ENCODE measurements at places on chromosomes 7 and 10.
A peak's percentile ranks its signal among the peaks of the same experiment; 100 is the strongest.

DNA sequence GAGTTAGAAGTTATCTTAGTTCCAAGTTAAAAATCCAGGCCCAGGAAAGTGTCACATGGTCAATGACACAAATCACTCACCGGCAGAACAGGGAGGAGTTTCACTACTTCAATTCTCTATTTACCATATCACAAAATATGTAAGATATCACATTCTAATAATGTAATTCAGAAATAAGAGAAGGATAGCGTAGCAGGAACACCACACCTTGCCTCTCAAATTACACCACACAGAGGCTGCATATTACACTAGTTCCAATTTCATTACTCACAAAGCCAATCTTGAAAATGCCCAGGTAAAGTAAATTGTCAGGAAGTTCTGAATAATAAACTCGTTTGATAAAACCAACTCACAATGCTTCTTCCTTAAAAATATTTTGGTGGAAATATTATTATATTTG is 169.2 kb downstream of the CTTNBP2 start:
- no peak for DNase-seq

DNA sequence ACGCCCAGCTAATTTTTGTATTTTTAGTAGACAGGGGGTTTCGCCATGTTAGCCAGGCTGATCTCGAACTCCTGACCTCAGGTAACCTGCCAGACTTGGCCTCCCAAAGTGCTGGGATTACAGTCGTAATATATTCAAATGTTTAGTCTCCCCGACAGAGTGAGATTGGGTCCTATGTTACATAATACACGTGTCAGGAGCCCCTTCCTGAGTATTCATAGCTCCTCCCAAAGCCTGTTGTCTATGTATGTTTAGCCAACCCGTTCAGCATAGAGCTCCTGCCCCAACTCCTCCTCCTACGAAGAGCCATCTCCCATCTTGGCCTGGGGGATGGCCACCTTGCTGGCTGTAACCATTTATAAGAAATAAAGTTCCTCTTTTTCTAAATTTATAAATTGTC is 2.7 kb upstream of the PPP2R2D start:
- DNase-seq: no peak

DNA sequence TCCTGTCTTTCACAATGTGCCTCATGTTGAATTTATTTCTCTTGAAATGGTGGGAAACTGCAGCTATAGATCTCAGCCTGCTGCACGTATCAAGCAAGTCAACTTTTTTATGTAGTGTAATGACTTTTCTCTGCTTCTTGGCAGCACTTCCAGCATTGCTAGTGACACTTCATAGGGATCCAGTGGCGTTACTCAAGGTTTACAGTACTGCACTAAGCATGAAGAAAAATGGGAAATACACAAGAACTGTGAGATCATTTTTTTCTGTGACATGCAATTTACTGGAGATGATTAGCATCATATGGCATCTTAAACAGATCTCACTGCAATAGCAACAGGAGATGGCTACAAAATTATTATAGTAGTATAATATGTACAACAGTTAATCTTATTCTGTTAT is 90.9 kb downstream of the POLR1F start:
- peak; percentile 7 for DNase-seq

- no peak for DNase-seq
Measured at GRCh38 chr7:155534691-155535090, 11.7 kb downstream of the CNPY1 start.

GRCh38 chr10:36547965-36548364 is 577.4 kb upstream of the ANKRD30A start:
- DNase-seq: no peak

DNA sequence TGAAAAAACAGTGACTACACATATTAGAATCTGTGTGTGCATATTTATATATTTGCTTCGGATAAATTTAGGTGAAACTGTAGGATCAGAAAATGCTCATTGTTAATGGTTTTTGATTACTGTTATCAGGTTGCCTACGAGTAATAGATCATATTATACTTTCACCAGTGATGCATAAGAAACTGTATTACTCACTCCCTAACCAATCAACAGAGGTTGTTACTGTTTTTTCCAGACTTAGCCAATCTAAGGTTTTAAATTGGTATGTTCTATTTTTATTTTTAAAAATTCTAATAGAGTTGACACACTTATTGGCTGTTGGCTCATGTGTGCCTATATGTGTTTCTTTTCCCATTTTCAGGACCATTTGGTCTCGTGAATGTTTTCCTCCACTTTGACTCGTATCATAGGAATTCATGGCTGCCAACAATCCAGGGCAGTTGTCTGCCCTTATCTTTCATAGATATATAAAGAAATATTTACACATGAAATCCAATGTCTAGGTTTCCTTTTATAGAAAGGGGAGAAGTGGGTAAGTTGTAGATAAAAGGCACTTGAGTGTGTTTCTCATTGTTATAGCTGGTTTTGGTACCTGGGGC is 59.2 kb downstream of the ANLN start:
- DNase-seq: no peak

GRCh38 chr7:156386097-156386496 is 254.5 kb upstream of the RNF32 start:
- DNase-seq: peak; percentile 29

DNA sequence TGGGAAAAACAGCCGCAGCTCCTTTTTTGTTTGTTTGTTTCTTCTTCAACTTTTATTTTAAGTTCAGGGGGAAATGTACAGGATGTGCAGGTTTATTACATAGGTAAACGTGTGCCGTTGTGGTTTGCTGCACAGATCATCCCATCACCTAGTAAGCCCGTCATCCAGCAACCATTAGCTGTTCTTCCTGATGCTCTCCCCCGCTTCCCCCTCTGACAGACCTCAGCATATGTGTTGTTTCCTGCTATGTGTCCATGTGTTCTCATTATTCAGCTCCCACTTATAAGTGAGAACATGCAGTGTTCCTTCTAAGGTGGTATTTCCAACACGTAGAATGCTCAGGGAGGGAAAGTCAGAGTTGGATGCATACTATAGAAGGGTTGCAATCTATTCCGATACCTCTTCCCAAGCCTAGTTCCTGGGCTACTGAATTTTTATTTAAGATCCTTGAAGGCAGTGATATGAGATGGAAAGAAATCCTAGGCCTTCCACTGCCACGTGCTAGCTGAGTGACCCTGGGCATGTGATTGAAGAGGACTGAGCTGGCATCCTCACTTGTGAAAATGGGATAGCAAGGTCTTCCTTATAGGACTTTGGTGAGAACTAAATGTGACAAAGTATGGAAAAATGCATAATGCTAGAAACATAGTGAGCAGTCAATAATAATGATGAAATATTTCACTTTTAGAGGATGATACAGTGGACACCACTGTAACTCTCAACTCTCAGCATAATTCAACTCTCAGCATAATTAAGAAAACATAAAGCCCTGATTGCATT is 278.5 kb downstream of the REEP3 start:
- no peak for DNase-seq

- DNase-seq: no peak
Measured at GRCh38 chr10:21600804-21601433, 66.9 kb downstream of the MLLT10 start.

GRCh38 chr10:98340261-98340939 is 72.4 kb upstream of the LOXL4 start:
- no peak for DNase-seq

DNA sequence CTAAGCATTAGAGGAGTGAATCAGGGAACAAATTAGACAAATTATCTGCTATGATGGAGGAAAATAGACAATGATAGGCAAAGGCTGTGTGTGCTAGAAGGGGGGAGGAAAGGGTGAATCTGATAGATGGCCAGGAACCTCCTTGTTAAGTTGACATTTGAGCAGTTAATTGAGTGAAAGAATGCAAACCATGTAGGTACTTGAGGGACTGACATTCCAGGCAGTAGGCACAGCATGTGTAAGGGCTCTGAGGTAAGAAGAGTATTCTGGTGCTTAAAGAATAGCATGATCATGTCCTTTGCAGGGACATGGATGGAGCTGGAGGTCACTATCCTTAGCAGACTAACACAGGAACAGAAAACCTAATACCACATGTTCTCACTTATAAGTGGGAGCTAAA is 48.6 kb upstream of the TES start:
- DNase-seq: no peak

DNA sequence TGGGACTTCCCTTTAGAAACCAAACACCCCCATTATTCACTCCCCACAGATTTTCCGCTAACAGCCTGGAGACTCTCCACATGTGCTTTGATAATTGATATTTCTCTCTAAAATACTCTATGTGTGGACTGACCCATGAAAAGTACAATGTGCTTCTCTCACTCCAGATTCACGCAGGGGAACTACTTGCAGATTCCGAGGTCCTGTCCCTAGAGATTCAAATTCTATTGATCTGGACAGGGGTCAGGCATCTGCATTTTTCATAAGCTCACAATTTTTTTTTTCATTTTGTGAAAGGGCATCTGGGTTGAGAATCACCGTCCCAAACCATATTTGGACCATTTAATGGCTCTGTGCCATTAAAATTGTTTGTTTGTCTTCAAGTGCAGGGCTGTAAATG is 98.7 kb downstream of the CALCR start:
- no peak for DNase-seq

DNA sequence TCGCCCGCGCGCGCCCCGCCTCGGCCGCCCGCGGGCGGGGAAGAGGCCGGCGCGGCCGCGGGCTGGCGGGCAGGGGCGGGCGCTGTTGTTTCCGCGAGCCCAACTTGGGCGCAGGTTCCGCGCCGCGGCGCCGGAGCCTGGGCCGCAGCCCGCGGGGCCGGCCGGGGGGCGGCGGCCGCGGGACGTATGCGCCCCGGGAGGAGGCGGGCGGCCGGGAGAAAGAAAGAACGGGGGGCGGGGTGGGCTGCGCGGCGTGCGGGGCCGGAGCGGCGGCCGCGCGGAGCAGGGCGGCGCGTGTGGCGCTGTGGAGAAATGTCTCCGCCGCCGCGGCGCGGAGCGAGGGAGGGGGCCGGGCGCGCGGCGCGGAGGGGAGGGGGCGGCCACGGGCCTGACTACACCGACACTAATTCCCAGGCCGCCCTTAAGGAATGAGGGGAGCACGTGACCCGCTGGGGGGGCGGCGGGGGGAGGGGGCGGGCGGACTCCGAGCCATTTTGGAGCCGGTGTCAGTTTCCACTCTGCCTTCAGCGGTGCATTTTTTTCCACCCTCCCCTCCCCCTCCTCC is at the start of gene BMI1:
Gene BMI1 (plus strand): TSS at position 509 of the 565 bp plus-strand sequence. CDS start 5,351 bp downstream, outside the sequence.
- DNase-seq: no peak

DNA sequence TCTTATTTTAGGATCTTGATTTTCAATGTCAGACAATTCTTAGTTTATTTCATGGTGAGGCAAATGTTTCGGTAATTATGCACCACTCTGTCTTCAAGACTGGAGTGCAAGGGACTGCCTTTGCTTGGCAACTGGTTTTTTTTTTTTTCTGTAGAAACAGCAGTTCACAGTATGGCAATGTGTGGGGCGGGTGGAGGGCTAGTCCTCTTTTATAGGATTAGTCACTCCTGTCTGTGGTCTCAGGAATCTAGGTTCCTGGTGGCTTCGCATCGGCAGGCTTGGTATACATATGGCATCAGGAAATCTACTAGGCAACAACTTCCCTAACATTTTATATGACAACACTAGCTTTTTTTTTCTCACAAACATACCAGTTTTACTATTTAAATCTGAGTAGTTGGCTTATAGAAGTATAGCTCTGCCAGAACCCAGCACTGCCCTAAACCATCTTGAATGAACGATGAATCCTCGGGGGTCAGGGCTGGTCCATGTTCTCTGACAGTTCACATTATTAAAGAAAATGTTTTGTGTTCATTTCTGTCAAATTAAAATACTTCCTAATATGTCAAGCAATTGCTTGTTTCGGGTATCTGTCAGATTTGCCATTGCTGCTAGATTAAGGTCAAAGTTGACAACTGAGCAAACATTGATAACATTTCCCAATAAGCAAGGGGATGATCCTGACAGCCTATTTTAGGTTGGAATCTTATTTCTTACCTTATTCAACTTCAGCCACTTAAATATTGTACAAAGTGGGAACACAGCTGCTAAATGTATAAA is 289.7 kb upstream of the VSTM2A start:
- DNase-seq: no peak

DNA sequence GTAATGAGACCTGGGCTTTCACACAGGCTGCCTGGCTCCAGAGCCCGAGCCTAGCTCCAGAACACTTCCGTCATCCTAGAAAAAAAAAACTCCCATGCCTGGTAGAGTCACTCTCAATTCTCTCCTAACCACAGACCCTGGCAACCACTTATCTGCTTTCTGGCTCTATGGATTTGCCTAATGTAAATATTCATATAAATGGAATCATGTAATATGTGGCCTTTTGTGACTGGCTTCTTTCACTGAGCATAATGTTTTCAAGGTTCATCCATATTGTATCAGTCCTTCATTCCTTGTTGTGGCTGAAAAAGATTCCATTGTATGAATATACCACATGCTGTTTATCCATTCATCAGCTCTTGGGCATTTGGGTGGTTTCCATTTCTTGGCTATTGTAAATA is 167.7 kb upstream of the MKLN1 start:
- no peak for DNase-seq

DNA sequence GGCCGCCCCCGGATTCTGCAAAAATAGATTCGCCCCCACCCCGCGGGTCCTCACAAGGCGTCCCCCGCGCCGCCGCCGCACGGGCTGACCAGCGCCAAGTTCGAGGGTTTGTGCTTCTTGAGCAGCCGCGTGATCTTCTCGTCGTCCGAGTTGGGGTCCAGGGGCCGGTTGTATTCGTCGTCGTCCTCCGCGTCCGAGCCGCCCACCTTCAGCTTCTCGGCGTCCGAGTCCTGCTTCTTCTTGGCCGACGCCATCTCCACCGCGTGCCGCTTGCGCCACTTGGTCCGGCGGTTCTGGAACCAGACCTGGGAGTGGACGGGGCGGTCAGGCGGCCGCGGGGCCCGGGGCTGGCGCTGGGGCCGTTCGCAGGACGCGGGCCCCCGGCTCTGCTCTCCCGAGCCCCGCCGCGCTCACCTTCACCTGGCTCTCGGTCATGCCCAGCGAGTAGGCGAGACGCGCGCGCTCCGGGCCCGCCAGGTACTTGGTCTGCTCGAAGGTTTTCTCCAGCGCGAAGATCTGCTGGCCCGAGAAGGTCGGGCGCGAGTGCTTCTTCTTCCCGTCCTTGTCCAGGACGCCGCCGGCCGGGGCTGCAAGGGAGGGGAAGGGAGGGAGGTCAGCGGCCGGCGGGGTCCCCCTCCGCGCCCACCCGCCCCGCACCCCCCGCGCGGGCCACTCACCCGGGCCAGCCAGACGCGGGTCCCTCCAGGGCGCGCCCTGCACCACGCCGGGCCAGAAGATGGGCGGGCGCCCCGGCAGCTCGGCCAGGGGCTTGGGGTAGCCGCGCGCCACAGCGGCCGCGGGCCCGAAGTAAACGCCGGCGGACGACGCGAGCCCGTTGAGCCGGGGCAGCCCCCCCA is 853 bp downstream of the NKX6-2 start:
- no peak for DNase-seq

- DNase-seq: no peak
Measured at GRCh38 chr10:124130198-124130900, 37.0 kb upstream of the CHST15 start.

GRCh38 chr10:87794285-87794684 is 23.7 kb downstream of the ATAD1 start:
- no peak for DNase-seq

DNA sequence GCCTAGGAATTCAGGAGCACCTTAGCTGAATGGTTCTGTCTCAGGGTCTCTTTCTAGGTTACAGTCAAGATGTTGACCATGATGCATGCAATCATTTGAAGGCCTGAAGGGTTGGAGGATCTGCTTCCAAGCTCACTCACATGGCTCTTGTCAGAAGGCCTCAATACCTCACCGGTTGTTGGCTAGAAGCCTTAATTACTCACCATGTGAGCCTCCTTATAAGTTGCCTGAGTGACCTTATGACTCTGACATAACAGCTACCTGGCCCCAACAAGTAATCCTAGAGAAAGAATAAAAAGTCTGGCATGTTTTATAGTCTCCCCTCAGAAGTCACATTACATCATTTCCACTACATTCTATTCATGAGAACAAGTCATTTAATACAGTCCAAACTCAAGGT is 3.4 kb upstream of the C1GALT1 start:
- DNase-seq: no peak
